Mesothelial cell of epicardium (in vitro differentiated cells): ENCODE measurements at places on chromosomes 1 and 21.

DNA sequence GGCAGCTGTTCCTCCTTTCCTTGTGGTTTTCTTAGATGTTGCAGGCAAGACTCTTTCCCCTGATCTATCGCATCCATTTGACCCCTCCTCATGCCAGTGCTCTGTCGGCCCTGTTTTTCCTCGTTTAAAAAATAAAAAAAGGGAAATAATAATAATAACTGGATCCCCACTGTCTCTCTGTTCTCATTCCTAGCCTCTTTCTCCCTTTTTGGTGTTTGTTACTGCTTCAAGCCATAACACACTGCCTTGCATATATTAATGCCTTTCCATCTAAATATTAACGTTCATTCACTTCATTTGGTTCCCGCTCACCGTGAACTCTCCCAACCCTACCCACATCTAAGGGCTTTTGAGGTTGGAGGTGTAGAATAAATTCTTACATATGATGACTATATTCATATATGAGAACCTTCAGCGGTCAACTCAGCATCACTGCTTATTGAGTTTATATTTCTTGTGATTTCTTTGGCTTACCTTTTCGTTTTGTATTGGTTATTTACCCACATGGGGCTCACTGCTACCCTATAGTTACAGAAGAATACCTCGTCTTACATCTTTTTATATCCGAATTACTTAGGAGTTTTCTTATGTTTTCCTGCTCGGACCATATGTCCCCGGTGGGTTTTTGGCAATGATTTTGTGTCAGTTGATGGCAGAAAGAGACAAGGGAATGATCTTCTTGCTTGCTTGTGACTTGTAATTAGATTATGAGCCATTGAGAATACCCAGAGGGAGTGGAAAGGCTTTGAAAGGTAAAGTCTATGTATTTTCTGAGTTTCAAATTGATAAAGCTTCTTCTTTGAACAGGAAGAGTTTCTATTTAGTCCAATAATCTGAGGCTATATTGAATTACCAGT, 805 bp downstream of the ATG4C start:
- no peak overlapping the region for H3K27ac ChIP-seq
- H3K4me1 ChIP-seq: no peaks in the 10 kb centered on the region
- no peak for DNase-seq
- no peaks in the 10 kb centered on the region for H3K27me3 ChIP-seq

DNA sequence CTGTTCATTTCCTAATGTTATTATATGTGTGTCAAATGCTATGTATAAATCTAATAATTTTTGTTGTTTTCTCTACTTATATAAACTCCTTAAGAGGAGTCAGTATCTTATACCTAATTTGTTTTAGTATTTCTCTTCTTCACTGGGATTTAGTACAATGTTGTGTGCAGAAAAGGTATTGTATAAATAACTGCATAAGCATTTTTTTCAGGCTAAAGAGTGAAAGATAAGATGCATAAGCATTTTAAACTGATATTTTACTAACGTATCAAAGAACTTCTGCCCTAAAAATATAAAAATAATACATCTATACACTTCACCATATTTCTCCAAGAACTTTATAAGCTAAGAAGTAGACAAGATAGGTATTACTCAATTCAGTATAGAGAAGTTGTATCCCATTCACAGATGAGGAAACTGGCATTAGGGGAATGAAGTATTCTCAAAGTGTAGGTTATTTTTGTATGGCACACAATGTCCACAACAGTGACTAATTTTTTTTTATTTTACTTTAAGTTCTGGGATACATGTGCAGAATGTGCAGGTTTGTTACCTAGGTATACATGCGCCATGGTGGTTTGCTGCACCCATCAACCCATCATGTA, 59.3 kb downstream of the NUP210L start:
- H3K27me3 ChIP-seq: peaks cover 7% of the 10 kb centered on the region
- H3K36me3 ChIP-seq: no peaks in the 10 kb centered on the region
- H3K4me3 ChIP-seq: no peak overlapping the region

GRCh38 chr21:42255825-42256224, 36.9 kb downstream of the ABCG1 start:
- DNase-seq: no peak
- no peaks in the 10 kb centered on the region for H3K36me3 ChIP-seq
- no peak overlapping the region for H3K27ac ChIP-seq

DNA sequence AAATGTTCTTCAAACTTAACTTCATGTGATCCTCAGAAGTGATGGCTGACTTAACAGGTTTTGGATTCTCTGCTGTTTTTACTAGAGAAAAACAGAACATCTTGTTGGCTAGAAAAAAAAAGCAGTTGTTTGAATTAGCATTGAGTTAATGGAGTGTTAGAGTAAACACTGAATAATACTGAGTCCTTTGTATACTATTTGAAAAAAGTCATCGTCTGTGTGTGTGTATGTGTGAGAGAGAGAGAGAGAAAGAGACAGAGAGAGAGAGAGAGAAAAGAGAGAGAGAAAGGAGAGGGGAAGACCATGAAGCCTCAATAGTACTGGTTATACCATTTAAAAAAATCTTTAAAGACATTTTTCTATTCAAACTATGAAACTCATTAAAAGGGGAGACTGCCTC, 10.4 kb downstream of the ZNF697 start:
- DNase-seq: no peak
- H3K4me1 ChIP-seq: peaks cover 28% of the 10 kb centered on the region
- H3K27me3 ChIP-seq: no peaks in the 10 kb centered on the region

DNA sequence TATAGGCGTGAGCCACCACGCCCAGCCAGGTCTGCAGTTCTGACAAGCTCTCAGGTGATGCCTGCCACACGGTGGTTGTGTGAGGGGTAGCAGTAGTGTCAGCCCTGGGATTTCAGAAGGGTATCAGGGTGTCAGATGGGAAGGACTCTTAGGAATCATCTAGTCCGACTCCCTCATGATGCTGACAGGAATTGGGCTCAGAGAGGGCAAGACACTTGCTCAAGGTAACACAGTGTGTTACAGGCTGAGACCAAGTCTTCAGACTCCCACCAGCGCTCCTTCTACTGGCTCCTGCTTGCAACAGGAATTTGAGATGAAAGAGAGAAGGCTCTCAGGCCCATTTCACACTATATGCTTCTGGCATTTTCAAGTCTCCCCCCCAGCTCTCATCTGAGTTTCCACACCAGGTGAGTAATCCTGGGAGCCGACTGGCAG, 6.9 kb downstream of the HTR1D start:
- no peaks in the 10 kb centered on the region for H3K4me1 ChIP-seq
- DNase-seq: no peak
- H3K36me3 ChIP-seq: no peaks in the 10 kb centered on the region
- H3K27me3 ChIP-seq: peaks cover 34% of the 10 kb centered on the region
- H3K27ac ChIP-seq: no peak overlapping the region
